Nucleus accumbens (tissue), 56 donors: ENCODE measurements at places on chromosomes 7 and 10.
A peak's percentile ranks its signal among the peaks of the same experiment; 100 is the strongest.

- no peak for DNase-seq
Observed at GRCh38 chr10:122850705-122851640, 5.3 kb upstream of the CUZD1 start.

DNA sequence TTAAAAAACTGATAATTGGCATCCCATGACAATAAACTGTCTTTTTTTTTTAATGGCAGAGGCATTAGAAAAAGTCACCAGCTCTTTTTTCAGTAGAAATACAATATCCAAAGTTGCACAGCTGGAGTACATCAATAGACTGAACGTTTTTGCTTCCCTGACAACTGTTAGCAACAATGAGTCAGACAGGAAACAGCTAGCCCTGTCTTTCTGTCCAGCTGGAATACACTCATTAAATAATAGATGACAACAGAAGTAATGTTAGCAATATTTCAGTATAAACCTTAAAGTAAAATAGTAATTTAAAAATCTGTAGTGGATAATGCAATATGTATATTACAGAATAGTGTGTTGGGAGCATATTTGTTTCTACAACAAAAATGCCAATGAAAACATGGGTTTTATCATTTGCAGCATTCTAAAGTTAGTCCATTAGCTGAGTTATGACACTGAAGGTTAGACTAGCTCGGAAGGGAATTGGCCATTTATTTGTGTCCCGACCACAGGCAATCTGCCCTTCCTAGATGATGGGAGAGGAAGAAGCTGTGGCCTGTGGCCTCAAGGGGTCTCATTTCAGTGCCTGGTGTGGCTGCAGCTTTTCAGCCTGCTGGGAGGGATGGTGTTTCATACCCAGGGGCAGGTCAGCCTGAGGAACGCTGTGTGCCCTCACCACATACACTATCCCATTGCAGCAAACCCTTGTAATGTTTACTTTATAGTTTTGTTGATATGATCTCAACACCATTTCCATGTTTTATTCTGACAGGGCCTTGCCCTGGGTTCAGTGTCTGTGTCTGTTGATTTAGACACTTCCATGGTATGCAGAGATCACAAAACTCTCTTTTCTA is 173.3 kb downstream of the SLC16A9 start:
- no peak for DNase-seq

DNA sequence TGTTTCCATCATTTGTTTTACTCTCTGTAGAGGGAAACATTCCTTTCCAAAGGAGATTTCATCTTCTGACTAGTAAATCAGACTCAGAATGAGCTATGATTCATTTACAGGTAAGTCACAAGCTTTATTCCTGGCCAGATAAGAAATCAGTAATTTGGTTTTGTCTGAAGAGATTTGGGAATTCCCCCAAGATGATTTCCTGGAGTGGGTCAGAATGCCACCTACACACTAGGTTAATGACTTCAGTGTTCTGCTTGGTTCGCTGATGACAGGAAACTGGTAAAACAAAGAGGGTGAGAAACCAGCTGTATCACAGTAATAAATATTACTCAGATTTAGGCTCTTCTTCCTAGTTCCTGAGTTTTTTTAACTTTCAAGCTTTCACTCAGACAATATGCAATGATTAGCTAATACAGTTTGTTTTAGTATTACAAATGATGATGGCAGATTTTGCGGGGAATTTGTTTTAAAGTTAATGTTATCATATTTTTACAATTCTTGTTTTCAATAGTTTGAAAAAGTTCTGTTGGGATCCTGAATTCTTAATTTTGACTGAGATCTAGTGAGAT is 8.3 kb upstream of the ASZ1 start:
- no peak for DNase-seq

GRCh38 chr10:49312246-49312869 is 13.4 kb downstream of the C10orf71 start:
- DNase-seq, result no peak

DNA sequence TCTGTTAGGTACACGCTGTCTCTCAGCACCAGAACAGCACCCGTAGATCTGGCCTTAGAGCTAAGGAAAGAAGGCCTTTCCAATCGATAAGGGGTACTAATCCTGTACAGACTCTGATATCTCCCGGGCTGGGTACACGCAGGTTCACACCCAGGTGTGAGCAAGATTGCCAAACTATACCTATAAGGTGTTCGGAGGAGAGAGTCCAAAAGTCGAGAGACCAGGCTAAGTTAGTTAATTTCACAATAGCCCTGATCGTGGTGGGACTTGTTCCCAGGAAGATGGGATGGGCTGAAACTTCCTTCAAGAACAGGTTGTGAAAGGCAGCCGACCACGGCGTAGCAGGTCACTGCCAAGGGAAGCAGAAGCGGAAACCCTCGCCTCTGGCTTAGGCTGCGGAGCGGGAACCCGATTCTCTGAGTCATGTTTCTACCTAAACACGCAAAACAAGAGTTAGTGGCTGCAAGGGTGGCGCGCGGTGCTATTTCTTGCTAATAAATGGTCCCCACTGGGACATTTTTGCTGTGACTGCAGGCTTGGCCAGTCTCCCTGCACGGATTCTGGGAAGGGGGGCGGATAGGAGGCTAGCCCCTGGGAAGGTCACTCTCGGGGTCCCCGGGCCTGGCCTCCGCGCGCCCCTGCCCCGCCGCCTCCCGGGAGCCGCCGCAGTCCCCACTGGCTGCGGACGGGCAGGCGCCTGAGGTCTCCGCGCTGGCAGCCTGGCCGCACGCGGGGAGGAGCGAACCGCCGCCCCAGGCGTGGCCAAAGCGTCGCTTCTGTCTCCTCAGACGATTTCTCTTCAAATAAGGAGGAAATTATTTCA is 75.4 kb upstream of the PDSS1 start:
- peak; percentile 5 for DNase-seq

GRCh38 chr7:67484244-67484751 is 487.7 kb downstream of the TYW1 start:
- DNase-seq, result peak; percentile 26

GRCh38 chr7:106480616-106481031 is 180.3 kb downstream of the CCDC71L start:
- no peak for DNase-seq

DNA sequence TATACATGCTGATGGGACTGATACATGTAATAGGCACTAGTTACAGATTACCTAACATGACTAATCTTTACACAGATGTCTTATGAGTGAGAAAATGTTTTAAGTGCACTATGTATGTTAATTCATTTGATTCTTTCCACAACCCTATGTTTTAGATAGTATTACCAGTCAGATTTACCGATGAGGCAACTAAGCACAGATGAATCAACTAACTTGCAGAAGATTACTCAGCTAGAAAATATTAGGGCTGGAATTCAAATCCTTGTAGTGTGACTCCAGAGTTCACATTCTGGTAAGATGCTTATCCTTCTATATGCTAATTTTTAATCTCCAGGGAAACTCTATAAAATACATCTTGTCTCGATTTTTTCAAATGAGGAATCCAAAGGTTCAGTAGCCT is 964.9 kb downstream of the REEP3 start:
- no peak for DNase-seq

- DNase-seq, result no peak
Observed at GRCh38 chr7:70455925-70456324, 676.0 kb upstream of the GALNT17 start.

GRCh38 chr10:123808286-123808685 is 83.3 kb downstream of the CPXM2 start:
- DNase-seq, result no peak

GRCh38 chr10:121448766-121449421 is 149.3 kb downstream of the FGFR2 start:
- DNase-seq, result no peak

GRCh38 chr7:66043681-66044497 is 31.7 kb upstream of the ASL start:
- DNase-seq, result no peak

GRCh38 chr7:22394739-22395138 is 37.8 kb upstream of the RAPGEF5 start:
- no peak for DNase-seq

GRCh38 chr10:486666-487322 is 202.7 kb downstream of the DIP2C start:
- no peak for DNase-seq

- no peak for DNase-seq
Observed at GRCh38 chr10:103802081-103802480, 53.3 kb downstream of the SH3PXD2A start.

DNA sequence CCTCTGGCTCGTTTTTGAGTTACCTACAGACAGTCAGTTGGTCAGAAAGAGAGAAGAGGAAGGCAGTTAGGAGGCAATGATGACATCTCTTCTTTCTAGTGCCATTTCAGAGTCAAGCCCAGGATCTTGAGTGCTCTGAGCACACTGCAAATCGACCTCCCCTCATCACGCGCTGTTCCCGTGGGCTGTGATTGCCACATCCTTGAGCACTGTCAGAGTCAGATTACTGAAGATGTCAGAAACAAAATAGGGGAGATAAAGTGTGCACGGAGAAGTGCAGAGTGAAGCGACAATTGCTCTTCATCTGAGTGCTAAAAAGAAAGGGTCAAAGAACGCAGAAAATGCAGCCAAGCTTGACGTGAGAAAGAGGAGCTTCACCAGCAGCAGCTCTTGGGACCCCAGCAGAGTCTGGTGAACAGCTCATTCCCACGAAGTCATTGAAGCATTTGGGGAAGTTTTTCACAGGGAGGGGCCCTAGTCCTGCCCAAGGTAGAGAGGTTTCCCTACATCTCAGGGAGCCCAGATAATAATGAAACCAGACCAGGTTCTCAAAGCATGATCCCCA is 661.7 kb upstream of the AUTS2 start:
- DNase-seq, result no peak

GRCh38 chr10:116715341-116715740 is 27.0 kb downstream of the HSPA12A start:
- no peak for DNase-seq

- no peak for DNase-seq
Observed at GRCh38 chr10:91672021-91672608, 39.2 kb upstream of the PPP1R3C start.

DNA sequence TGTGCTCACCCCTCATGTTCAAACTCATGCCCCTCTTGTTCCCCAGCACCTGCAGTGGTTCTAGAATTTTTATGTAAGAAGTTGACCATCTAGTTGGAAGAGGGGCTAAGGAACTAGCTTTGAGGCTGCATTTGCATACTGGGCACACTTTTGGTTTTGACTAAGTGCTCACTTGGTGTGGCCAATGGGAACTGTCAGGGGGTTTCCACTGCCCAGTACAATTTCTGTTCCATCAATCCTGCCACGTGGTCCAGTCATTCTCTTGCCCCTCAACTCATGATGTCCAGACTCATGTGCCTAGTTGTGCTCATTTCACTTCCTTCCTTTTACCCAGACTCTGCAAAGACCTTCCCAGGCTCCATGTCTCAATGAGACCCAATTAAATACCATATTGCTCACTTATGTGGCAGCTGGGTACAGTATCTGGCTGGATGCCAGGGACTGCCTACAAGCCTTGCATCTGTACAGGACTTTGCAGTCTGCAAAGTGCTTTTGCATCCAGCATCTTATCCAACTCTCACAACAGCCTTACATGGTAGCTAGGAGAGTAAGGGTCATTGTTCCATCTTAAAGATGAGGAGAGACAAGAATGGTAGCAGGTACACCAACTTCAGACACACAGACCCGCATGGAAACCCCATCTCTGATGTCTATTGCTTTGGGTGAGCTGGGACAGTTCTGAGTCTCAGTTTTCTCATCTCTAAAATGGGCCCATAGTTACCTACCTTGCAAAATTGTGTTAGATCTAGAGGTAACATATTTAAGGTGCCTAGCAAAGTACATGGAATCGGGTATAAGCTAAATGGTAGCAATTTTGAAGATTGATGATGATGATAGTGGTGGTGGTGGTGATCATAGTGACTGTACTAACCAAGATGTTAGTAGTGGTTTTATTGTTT is 30.1 kb upstream of the KCNMA1 start:
- DNase-seq, result no peak

GRCh38 chr7:7702826-7703225 is 15.6 kb downstream of the RPA3 start:
- DNase-seq, result no peak

- no peak for DNase-seq
Observed at GRCh38 chr10:21144047-21144446, 246.9 kb upstream of the NEBL start.

DNA sequence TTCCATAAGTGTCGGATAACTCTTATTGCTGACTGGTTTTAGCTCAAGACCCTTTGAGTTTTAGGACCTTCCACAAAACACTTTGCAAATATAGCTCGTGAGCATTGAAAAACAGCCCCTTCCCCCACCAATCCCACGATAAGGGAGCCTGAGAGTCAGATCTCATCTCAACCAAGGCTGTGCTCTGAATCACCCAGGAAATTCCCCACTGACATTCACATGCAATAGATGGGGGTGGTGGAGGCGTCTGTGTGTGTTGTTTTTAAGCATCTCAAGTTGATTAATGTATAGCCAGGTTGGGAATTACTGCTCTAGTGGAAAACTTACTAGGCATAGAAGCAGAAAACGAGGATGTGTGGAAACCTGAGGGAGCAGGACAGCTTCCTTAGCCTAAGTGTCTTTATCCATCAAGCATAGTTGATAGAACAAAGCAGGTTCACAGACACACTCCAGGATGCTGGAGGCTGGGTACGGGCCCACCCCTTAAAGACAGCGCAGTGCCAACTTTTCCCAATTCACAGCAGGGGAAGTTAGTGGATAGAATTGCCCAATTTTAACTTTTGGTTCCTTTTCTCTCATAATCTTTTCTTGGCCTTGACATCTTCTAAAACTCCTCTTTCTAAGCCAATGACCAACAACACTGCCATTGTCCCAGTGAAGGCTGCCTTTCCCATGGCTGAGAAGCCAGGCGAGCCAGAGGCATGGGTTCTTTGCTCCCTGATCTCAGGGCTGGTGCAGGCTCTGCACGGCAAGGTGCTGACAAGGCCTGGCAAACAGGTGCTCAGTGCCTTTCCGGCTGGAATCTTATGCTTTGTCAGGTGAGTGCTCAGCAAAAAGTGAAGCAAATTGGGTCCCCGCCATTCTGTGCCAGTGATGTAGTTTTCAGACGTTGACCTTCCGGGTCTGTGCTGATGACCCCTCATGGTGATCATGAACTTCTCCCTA is 98.5 kb upstream of the INSIG1 start:
- no peak for DNase-seq

DNA sequence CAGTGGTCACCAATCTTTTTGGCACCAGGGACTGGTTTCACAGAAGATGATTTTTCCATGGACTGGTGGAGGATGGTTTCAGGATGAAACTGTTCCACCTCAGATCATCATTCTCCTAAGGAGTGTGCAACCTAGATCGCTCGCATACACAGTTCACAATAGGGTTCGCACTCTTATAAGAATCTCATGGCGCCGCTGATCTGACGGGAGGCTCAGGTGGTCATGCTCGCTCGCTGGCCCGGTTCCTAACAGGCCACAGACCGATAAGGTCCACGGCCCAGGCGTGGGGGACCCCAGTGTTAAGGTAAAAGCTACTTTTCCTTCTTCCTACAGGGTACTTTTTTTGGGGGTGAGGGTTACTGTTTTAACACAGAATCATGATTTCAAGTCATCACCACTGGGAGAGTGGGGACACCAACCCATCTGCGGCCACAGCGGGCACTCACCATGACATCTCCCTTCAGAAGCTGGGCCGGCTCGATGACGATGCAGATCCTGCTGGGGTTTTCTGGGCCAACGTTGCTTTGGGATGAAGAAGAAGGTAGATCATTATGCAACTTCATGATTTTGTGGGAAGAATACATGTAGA is 170.5 kb downstream of the TNS3 start:
- DNase-seq, result no peak
